ENCODE measurements at places on chromosomes 12 and 14.

- no peak for DNase-seq
Measured at GRCh38 chr12:13045816-13046215, 1.6 kb downstream of the FAM234B start.

DNA sequence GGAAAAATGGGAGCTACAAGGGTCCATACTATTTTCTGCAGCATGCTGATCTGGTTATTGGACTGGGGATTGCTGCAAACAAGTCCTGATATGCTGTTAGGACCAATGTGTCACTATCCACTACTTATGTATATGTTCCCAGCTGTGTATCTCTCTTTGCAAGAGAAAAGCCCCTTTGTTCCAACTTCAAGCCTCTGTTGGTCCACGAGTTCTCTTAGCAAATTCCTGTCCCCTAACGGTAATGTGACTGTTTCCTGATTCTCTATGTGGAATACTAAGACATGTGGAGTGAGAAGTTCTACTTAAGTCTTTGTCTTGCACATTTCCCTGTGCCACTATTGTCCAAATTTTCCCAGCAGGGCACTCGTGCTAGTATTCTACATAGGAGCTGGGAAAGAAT lies 557.7 kb downstream of the FSCB start:
- DNase-seq = no peak

DNA sequence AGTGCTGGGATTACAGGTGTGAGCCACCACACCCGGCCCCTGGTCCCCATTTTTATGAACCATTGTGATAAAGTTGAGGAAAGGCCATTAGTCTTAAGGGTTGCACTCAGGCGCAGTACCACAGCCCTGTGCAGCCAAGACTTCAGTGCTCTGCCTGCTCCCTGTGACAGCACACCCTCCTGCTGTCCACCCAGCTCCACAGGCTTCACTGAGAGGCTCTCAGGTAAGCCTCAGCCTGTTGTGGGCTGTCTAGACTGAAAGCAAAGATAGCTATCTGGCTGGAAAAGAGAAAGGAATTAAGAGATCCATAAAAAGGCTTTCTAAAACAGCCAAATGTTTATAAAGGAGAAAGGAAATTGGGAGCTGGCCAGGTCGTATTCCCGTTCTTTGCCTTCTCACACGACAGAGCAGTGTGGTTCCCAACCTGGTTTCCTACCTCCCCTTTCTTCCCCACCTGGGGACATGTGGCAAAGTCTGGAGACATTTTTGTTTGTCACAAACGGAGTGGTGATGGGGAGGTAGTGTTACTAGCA lies 19.1 kb upstream of the DNM1L start:
- DNase-seq = no peak

DNA sequence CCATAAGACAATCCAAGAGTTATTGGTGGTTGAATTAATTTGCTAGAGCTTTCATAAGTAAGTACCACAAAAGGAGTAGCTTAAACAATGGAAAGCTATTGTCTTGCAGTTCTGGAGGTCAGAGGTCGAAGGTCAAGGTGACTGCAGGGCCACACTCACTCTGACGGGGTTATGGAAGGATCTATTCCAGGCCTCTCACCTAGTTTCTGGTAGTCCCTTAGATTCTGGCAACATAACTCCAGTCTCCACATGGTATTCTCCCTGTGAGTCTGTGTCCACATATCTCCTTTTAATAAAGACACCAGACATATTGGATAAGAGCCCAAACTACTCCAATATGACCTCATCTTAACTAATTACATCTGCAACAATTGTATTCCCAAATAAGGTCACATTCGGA lies 273.4 kb downstream of the FOXN3 start:
- no peak for DNase-seq

GRCh38 chr12:114480337-114481199 lies 74.6 kb upstream of the TBX5 start:
- DNase-seq = no peak

DNA sequence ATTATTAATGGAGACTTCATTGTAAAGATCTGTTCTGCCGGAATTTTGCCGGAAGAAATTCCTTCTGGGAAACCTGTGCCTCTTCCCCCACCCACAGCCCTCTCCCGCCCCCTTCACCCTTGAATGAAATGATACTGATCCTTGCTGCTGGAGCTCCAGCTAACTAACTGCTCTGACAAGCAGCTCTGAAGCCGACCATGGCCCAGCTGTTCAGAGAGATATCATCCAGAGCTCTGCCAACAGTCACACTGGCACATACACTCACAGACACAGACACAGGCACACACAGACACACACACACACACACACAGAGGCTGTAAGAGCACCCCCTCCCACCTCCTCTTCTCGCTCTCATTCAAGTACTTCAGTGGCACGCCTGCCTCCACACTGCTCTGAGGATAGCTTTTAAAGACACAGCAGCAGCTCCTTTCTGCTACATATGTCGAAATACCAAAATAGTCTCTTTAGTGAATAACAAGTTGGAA lies 88.6 kb downstream of the R3HDM2 start:
- peak; percentile 18 for DNase-seq

DNA sequence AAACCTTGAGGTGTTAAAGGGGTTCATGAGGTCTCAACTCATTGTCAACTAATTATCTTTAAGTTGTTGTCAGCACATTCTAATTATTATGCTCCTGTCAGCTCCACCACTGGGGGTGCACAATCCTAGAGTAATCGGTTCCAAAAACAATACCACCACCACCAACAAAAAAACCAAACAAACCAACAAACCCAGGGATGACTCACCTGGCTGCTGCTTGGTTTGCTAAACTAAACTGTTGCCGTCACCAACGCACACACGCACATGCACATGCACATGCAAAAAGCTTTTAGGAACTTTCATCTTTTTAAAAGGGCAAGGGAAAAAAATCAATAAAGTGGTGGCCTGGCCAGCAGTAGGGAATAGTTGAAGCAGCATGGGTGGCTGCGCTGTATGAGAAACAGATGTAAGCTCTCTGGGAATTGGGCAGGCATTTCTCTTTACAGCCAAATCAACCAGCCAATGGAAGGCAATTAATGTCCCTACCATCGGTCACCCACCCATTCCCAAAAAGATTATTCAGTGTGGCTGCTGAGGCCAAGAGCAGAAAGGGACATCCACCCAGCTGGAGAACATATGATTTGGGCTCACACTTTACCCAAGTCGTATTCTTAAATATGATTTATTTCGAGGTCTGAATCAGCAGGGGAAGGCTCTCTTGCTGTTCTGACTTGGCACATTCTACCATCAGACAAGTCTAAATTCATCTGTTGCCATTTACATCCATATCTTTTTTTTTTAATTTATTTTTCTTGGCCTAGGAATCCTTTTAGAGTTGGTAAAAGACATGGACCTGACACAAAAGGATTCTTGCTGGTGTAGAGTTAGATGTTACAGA lies 20.0 kb downstream of the TMEM30B start:
- no peak for DNase-seq

GRCh38 chr12:58654021-58654420 lies 266.3 kb downstream of the LRIG3 start:
- no peak for DNase-seq

- DNase-seq = no peak
Measured at GRCh38 chr12:39327965-39328364, 115.0 kb downstream of the KIF21A start.

DNA sequence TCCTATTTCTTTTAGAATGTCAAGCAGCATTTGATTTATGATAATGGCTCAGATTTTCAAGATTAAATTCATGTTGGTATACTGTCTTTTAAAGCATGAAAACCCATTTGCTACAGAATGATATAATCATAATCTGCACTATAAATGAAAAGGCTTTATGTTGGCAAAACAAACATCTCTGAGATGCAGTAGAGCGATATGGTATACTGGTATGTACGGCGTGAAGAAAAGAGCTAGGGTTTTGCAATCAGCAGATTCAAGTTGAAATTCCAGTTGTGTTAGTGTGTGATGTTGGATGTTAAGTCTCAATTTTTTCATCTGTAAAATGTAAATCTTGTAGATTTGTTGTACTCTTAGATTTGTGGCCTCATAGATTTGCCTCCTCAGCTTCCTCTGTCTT lies 53.2 kb upstream of the DYRK2 start:
- DNase-seq = no peak

GRCh38 chr12:21763531-21763930 lies 11.0 kb downstream of the KCNJ8 start:
- no peak for DNase-seq

- peak; percentile 38 for DNase-seq
Measured at GRCh38 chr12:123041042-123041531, 60.6 kb downstream of the ARL6IP4 start.

DNA sequence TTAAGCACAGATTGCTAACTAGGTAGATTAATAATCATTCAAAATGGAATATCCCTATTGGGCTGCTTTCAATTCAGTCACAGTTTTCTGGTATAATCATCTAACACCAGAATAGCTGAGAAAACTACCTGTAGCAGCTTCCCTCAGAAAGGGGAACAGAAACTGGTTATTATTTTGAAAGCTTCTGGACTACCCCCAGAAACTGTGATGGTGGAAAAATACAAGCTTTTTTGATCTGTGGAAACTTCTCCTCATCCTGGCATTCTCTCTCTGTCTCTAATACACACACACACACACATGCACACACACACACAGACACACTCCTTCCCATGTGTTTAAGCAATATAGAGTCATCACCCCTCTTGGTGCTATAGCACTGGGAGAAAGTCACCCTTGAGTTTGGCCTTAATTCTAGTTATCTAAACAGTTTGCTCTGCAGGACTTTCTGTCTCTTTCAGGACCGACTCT lies 251.5 kb upstream of the LMO3 start:
- DNase-seq = no peak

Data from NB4 (cell line).